ENCODE measurements at places on chromosomes 1 and 21.
A peak's percentile ranks its signal among the peaks of the same experiment; 100 is the strongest.

DNA sequence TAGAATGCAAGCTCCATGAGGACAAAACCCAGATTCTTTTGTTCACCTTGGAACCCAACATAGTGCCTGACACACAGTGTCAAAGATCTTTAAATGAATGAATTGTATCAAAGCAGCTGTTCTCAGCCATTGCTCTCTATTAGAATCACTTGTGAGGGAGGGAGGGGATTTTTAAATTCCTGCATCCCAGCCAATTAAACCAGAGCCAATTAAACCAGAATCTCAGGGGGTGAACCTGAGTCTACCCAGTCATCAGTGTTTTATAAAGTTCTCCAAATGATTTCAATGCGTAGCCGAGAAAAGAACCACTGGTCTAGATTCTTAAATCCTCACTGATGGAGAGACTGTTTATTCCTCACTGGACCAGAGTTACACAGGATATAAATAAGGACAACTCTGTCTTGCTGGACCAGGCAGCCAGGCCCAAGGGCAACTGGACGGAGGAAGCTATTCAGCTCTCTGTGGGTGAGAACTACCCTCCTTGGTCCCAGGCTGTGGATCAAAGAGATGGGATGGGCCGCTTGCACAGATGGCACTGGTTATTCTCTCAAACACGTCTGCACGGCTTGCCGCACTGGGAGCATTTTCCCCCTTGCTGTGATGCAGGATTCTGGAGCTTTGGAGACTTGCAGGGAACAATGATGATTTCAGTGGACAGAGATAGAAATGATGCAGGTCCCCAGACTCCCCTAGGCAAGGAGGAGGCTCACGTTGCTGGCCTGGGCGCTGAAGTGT is 20.0 kb upstream of the CDCA8 start:
- no peak for DNase-seq

- DNase-seq, result no peak
These were observed 263.4 kb downstream of the PLA2G4A start for GRCh38 chr1:187092104-187092503.

GRCh38 chr21:36966066-36966820 is at the start of gene HLCS:
HLCS (minus strand) TSS chr21:36966669; CDS start chr21:36966638, 31 bp downstream.
- DNase-seq, result peak; percentile 56

DNA sequence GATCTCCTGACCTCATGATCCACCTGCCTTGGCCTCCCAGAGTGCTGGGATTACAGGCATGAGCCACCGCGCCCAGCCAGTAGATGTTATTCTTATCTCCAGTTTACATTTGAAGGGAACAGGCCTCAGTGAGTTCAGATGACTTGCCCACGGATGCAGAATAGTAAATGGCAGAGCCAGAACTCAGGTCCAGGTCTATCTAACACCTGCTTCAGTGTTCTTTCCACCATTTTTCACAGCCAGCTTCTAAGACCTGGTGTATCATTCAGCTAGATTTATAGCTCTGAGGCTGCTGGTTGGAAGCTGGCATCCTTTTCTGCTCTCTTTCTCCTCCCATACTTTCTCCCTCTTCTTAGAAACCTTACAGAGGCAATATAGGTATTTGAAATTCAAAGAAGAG is 10.8 kb downstream of the FABP3 start:
- no peak for DNase-seq

DNA sequence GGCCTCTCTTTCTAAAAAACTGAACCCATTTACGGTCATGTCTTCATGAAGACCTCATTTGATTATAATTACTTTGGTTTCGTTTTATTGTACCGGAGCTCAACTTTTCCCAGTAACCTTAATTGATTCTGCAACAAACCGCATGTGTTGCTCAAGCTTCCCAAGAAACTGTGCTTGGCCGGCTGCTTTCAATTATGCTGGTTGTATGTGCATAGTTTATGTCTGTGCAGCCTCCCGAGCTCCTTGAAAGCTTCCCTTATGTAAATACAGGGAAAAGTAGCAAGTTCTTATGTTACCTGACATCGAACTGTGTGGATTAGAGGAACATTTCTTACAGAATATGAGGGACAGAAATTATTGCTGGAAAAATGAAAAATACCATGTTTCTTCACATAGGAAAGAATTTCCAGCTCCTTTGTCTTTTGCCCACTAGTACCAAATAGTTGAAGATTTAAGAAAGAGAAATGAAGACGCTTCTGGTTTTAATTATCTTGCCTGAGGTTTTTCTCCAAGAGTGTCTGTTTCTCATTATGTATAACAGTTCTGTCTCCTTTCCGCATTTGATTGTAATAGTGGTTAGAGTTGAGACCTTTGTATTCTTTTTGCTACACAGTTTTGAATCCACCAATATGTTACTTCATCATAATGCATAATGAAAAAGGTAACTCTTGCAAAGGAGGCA is 2.1 kb downstream of the VCAM1 start:
- no peak for DNase-seq

DNA sequence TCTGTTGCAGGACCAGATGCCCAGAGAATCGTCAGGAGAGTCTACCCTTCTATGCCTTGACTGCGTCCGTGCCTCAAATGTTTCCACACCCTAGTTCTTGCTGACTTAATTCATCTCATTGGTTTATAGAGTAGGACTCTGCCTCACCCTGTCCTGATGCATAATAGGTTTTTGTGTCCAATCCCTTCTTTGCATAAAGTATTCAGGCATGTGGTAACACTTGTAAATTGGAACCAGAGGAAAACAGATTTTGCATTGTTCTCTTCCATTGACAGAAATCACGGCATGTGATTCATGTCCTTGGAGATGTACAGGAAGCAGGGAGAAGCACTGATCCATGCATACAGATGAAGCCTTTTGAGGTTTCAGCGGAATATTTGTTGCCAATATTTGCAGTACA is 29.5 kb downstream of the PLPPR5 start:
- DNase-seq, result no peak

DNA sequence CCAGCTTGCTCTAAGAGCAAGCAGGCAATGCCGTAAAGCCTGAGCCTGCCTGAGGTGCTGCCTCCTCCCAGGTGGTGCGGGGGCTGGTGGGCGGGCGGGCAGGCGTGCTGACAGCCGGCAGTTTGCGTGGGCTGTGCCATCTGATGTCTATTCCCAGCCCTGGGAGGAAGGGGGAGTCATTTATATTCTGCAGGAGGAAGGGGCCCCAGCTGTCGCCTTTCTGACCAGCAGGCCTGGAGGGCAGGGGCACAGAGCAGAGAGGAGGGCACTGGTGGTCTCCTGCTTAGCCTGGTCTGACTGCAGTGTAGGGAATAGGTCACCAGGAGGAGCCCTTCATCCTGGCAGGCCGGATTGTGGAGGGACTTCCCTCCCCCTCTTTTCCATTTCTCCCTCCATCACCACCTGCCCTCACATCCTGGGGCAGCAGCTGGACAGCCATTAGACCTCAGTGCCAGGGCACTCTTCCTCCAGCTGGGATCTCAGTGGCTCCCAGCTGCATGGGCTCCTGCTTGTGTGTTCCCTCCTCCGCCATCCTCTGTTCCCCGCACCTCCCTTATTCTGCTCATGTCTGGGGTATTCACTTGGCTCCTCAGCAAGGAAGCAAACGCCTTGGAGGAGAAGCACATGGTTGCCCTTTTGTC is 4.4 kb downstream of the CYB561D1 start:
- peak; percentile 51 for DNase-seq

- peak; percentile 67 for DNase-seq
These were observed 12.7 kb upstream of the C1orf167 start for GRCh38 chr1:11749203-11749689.

DNA sequence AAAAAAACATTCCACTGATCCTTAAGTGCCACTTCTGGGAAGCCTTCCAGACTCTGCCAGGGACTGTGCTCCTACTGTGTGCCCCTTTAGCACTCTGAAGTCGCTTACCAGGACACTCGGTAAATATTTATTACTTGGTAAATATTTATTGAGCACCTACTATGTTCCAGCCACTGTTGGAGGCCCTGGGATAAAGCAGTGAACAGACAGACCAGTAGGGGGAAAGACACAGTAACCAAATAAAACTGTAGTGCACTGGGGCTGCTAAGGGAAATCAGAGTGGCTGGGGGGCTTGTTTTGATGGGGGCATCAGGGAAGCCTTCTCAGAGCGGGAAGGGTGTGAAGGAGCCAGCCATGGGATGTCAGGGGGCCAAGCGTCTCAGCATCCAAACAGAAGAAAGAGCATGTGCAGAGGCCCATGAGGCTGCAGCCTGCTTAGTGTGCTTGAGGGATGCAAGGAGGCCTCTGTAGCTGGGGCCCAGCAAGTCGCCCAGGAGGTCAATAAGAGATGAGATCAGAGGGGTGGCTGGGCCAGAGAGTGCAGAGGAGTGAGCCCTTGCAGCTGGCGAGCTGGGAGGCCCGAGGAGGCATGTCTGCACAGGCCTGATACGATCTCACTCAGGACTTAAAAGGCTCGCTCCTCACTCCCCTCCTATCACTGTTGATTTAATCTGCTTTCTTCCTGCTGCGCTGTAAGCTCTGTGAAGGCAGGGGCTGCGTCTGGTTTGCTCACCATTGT is 28.6 kb downstream of the KAZN start:
- no peak for DNase-seq

DNA sequence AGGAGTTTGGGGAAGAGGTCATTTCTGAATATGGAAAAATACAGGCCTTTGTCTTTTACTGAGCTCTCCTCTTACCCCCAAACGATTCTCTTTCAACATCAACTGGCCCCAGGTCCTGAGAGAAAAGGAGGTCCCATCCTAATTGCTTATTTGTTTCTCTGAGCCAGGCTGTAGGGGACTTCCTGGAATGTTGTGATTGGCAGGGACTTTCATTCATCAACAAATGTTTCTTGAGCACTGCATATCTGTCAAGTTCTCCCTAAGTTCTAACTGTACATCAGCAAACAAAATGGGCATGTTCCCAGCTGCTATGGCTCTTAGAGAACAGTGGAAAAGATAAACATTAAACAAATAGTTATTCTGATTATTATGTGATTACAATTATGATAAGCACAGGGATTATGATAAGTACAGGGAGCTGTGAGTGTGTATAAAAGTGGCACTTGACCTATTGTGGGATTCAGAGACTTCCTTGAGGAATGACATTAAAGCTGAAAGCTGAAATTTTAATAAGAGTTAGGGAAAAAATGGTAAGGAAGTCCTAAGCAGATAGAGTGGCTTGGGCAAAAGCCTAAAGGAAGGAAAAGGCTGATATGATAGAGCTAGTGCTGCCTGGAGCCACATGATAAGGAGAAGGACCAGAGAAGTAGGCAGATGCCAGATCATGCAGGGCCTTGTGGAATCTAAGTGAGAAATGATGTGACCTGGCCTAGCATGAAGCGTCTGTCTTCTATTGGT is 11.6 kb downstream of the GPX7 start:
- no peak for DNase-seq

DNA sequence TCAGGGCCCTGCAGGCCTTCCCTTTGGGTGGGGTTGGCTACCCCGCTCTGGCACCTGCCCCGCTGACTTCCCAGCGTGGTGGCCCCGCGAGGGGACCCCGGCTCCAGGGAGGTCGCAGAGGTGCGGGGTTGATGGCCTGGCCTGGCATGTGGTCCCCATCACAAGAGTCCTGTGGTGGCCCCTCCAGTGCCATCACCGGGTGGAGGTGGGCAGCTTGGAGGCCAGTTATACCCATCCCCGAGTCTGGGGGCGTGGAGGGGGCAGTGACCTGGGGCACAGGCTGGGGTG is 26.8 kb downstream of the PRMT2 start:
- no peak for DNase-seq

- no peak for DNase-seq
These were observed 18.8 kb downstream of the USP25 start for GRCh38 chr21:15748586-15748985.

GRCh38 chr1:90726425-90726985 is 9.4 kb upstream of the BARHL2 start:
- DNase-seq, result no peak
